ENCODE measurements at places on chromosomes 5 and 9. TPM values are rescaled to one million over a fixed set of nuclear protein-coding genes. Genes with fewer than 3 reads are reported as not detected.

The GABRA6 gene
- polyA plus RNA-seq = not detected

The SLC34A3 gene
- 12.1 TPM for polyA plus RNA-seq

The ISL1 gene
- not detected for polyA plus RNA-seq

The C9orf43 gene
- polyA plus RNA-seq = 1.0 TPM

DNA sequence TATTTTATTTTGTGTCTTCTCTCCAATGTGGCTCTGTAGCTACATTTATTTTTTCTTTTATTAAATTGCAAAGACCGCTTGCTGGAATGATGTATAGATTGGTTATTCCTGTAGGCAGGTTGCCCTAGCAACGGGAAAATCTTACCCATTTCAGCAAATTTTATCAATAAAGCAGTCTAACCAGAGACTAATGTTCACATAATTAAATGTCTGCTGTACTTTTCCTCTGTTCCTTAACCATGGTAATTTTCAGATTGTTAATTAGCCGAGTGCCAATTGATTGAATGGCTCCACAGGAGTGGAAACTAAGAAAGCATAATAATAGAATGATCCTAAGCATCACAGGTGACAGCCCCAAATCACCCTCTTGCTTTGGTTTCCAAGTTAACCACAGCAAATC is 134.8 kb downstream of the BASP1 start:
- no peak for DNase-seq

- no peak for DNase-seq
Measured at GRCh38 chr9:77648234-77649108, at the start of gene GNA14. Gene GNA14 (minus strand): TSS chr9:77648322. CDS start chr9:77647793, 529 bp downstream.

- DNase-seq = no peak
Measured at GRCh38 chr9:38432922-38433510, 8.8 kb upstream of the IGFBPL1 start.

- DNase-seq = no peak
Measured at GRCh38 chr5:73256862-73257261, 83.9 kb downstream of the TMEM174 start.

Data from renal pelvis (tissue), 12 donors.